NCI-H187 (cell line): ENCODE measurements at places on chromosomes 16 and 17.

DNA sequence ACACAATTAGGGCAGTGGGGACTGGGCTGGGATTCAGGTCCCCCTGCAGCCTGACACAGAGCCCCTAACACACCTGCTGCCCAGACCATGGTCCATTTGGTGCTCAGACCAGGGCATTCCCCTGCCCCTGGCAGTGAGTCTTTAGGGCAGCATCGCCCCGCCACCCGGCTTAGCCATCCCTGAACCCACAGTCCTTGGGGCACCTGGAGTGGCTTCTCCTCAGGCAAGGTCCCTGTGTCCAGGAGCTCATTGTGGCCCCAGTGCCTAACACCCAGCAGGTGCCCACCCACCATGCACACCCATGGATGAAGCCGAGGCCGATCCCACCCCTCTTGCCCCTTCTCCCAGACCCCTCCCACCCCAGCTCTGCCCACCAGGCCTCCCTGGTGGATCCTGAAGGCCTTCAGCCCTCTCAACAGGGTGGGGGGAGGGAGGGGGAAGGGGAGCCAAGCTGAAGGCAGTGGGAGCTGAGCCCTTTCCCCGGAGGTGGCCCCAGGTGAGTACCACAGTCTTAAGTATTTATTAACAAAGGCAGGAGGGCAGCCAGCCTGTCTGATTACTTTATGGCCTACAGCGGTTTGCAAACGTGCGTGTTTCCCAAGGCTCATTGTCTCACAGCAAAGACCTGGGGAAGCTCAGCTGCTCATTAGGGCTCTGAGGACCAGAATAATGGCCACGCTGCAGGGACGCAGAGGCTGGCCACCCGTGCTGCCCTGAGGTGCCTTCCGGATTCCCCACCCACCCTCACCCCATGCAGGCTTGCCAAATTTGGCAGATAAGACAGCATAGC is 38.5 kb downstream of the RBFOX3 start:
- no peak for DNase-seq

GRCh38 chr17:81551458-81552243 is 502 bp downstream of the FAAP100 start:
- no peak for DNase-seq

GRCh38 chr17:48738803-48739526 is 10.4 kb upstream of the HOXB13 start:
- DNase-seq, result no peak

DNA sequence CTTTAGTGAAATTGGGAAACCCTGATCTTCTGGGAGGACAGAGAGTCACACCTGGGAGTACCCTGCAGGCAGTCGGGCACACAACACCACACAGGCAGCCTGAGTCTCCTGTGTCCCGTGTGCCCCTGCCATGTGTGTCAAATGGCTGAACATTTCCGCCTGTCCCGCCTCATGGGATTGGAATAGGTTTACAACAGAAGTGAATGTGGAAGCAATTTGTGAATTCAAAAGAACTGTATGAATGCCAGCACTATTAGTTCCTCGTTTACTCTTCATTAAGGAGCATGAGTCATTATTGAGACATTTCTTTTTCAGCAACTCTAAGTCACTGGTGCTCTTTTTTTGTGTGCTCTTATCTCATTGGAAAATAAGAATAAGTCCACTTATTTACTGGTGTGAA is 226.5 kb downstream of the PMP22 start:
- DNase-seq, result no peak

- no peak for DNase-seq
Observed at GRCh38 chr16:50066482-50067289, 916 bp downstream of the HEATR3 start.

- no peak for DNase-seq
Observed at GRCh38 chr16:35252356-35252936, 1793.0 kb downstream of the TP53TG3F start.

GRCh38 chr17:48611681-48612455 is 1.1 kb upstream of the HOXB7 start:
- DNase-seq, result peak; percentile 89

DNA sequence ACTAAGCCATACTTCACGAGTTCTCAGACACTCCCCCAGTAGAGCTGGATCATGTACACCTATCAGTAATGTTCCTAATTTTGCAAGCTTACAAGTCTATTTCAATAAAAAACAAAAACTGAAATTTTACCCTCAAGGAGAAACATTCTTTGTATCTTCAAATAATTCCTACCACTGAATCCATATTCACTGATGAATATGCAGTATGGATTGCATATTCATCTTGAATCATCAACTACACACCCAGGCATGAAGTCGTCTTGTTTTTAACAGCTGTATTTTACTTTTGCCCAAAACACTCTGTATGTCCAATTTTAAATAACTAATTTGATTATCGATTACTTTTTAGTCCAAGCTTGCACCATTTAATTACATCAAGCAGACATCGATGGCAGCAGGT is 31.8 kb downstream of the ZDHHC7 start:
- no peak for DNase-seq

GRCh38 chr16:19549673-19550072 is 5.8 kb upstream of the VPS35L start:
- no peak for DNase-seq

GRCh38 chr16:379961-380761 is 1.6 kb downstream of the PGAP6 start:
- DNase-seq, result no peak

DNA sequence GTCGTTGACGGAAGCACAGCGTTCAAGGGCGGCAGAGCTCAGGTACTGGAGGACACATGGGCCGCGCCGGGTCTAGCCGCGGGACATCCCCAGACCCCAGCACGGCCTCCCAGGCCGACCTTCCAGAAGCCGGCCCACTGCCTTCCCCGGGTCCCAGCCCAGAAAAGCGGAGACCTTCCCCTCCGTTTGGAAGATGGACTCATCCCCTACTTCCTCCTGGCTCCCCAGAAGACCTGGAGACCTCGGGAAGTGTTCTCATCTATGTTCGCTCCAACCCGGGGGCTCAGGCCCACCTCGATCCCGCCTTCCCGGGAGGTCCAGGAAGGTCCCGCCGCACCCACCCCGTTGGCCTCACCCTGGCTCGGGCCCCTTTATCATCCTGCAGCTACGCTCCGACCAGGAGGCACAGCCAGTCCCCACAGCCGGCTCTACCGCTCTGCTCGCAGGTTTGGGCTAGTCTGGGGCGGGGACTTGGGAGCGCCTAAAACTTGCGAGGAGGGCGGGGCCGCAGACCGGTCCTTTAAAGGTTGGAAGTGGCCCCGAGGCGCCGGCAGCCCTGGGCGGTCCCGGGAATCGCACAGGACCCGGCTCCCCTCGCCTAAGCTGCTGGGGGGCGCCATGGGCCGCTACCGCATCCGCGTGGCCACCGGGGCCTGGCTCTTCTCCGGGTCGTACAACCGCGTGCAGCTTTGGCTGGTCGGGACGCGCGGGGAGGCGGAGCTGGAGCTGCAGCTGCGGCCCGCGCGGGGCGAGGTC is at the start of gene ALOX12:
Gene ALOX12 (plus strand): TSS at position 550 of the 756 bp plus-strand sequence. CDS start 69 bp downstream, at position 619.
- DNase-seq, result no peak

DNA sequence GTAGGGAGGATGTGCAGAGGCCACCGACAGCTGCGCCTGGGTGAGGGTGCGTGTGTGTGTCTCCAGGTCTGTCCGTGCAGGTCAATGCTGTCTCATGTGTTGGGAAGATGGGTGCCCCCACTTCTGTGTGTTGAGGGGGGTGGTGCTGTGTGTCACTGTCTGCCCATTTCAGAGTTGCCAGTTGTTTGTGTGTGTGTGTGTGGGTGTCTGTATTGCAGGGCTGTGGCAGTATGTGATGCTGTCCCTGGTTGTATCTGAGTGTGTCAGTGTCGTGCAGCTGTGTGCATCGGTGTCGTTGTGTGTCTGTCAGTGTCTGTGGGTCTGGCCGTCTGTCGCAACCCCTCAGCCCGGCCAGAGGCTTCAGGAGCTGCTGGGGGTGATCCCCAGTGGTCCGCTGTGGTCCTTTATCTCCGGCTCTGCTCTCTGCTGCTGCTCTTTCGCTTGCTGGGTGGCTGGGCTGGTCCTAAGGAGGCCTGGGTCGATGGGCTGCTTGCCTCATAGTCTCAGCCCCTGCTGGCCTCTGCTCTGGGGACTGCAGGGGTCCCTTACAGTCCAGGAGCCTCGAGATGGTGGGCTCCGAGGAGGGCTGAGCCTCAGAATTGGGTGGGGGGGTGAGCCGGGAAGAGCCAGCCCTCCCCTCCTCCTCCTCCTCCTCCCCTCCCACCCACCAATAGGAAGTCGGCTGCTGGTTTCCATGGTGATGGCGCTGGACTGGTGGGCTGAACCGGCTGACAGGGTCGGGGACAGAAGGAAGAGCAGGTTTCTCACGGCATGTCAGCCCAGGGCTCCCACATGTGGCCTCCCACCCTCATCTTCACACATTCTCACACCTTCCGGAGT is at the start of gene TSPOAP1:
Gene TSPOAP1 (minus strand): TSS at position 601 of the 840 bp plus-strand sequence. CDS start 875 bp downstream, outside the sequence.
- DNase-seq, result no peak

- DNase-seq, result no peak
Observed at GRCh38 chr17:58377093-58377601, 25.1 kb upstream of the SUPT4H1 start.

- DNase-seq, result no peak
Observed at GRCh38 chr16:11145173-11145818, 110.7 kb downstream of the SOCS1 start.

- DNase-seq, result no peak
Observed at GRCh38 chr17:18327093-18327492, 12.0 kb downstream of the SMCR8 start.

DNA sequence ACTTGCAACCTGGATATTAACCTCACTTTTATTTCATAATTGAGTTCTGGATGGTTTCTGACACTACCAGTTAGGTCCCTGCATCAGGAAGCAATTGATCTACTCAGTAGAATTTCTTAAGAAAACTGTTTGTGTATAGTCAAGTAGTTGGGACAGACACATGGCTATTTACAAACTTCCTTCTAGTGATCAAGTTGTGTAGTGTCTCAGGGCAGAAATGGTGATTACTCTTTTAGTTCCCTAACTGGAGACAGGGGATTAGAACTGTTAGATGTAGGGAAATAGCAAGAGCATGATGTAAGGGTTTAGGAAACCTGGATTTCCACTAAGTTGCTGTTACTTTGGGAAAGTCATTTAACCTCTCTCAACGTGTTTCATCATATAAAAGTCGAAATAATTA is 30.4 kb downstream of the TMEM100 start:
- DNase-seq, result no peak

GRCh38 chr17:29070781-29071180 is 27.8 kb downstream of the PIPOX start:
- DNase-seq, result no peak
